NCI-H1417 (cell line): ENCODE measurements at places on chromosomes 11 and 22.

GRCh38 chr11:122241566-122241965 is 125.6 kb upstream of the BLID start:
- DNase-seq = no peak

DNA sequence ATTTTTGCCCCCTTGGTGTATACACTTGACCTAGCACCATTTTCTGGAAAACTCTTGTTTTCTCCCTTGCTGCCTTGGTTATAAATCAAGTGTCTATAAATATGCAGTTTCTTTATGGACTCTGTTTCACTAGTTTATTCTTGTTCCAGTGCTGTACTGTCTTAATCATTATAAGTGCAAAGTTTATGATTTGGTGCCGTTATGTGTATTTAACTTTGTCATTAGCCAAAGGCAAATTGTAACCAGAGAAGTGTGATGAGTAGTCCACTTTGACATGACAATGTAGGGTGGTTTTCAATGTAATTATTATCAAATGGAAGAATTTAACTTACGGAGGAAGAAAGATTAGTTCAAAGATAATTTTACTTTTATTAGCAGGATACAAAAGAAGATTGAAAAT is 40.3 kb downstream of the SPECC1L start:
- no peak for DNase-seq

DNA sequence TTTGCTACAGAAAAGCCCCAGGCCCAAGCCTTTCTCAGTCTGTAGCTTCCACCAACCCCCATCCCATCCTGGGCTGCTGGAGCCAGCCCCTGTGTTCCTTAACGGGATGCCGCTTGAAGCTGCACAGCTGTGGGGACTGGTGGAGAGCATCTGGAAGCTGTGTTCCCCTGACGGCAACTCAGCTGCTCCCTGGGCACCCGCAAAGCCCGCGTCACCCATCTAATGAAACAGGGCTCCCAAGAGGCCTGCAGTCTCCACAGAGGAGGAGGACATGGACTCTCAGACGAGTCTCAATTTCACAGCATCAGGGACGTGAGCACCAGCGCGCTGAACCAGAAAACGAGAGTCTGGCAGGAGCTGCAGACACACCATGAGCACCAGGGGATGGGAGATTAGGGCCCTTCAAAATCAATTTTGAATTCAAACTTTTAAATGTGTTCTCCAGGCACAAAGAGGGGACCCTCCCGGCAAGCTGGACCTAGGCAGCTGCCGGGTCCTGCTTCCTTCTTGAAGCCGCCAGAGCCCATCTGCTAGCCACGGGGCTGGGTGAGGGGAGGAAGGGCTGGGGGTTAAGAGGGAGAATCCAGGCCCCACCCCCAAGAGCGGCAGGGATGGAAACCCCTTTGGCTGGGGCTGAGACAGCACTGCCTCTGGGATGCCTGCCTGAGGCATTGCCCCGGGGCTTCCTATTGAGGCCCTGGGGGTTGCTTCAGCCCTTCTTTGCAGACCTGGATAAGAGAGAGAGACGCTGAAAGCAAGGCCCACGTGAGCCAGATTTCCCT is 21.0 kb downstream of the LMO1 start:
- DNase-seq = no peak

DNA sequence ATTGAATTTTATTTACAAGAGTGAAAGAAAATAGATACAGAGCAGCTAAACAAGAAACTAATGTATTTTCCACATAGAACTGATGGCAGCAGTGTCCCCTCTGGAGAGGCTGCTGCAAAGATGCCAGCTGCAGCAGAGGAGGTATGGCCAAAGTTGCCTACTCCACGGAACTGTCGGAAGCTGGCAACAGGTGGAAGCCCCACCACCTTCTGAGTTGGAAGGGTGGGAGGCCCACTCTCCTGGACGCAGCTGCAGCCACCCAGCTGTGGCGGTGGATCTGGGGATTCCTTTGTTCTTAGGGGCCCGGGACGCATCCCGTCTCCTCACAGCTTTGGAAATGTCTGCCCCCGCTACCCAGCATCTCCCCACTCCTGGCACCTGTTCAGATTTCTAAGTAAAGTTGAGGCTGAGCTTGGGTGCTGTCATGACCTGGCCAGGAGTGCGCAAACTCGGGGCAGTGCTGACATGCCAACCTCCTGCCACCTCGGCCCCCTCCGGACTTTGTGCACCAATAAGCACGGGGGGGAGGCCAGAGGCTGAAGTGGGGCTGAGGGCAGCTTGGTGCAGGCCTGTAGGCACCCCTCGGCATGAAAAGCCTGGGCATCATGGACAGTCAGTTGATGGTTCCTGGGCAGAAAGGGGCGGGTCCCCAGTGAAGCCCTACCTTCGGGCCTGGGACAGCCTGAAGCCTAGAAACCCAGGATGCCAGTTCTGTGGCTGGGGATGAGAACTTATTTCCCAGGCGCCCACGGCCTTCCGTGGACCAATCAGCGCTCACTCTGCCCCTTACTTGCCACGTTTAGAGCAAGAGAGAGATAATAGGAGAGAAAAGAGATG is 1071.4 kb downstream of the JRKL start:
- DNase-seq = no peak

GRCh38 chr11:46846510-46846830 is 390 bp upstream of the CKAP5 start:
- no peak for DNase-seq

GRCh38 chr11:69641681-69642548 is 959 bp downstream of the CCND1 start:
- DNase-seq = no peak

DNA sequence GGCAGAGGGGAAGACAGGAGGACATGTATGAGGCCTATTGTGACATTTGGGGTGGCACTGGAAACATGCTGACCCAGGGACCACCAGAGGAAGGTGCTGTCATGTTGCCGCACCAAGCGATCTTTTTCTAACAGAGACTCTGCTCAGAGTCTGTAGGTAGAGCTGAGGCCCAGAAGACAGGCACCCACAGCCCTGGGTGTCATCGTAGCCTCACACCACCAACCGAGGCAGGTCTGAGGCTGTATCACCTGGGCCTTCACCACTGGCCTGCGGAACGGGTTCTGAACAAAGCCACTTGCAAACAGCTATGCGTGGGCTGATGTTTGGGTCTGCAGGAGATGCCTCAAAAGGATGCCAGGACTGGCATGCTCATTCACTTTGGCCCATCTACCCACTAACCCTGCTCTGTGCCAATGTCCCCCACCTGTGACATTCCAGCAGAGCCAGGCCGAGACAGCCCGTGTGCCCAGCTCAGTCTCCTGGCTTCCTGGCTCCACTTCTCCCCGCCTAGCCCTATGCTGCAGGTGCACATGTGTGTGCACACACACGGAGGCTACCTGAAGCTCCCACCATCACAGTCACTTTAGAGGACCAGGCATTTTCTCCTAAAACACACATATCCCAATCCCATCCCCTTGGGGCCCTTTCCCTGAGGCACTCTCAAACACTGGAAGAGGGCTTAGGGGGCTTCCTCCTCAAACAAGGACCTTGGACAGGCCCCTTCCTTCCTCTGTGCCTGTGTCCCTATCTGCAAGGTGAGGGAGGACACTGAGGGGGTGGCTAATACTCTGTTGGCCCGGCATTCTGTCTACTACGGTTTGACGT is 3.6 kb downstream of the TRIM29 start:
- no peak for DNase-seq

DNA sequence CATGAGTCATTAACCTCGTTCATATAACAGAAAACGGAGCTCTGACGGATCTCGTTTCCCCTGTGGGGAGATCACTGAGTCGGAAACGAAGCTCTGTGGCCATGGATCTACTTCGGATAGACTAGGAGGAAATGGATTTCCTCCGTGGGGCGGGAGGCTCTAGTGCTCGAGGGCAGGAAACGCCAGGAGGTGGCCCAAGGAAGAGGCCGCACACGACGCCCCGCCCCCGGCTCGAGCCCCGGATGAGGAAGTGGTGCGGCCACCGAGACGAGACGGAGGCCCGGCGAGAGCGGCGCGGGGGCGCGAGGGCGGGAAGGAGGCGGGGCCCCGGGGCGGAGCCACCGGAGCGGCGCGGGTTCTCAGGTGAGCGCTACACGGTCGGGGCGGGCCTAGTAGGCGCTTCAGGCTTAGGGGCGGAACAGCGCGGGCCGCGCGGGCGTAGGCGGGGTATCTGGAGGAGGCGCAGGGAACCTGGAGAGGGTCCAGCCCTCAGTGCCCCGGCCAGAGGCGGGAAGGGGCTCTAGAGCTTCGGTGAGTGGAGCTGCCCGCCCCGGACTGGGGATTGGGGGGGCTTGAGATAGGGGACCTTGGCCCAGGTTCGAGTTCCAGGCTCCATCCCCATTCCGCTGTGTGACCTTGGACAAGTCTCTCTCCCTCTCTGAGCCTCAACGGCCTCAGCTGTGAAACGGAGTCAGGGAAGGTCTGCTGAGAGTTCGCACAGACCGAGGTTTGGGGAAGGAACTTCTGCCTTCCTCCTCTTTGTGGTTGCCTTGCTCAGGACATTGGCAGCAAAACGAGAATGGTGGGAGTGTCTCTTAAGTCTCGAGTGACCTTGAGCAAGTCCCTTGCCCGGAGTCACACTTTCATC is at the start of gene DEPDC5:
TSS of gene DEPDC5 (plus strand) at position 386 of the 868 bp plus-strand sequence. CDS start 903 bp downstream, outside the sequence.
- peak; percentile 93 for DNase-seq
